T-helper 22 cell (primary cell): ENCODE measurements at places on chromosomes 11 and 22.

GRCh38 chr22:20000246-20001081, 16.2 kb downstream of the ARVCF start:
- DNase-seq = no peak

GRCh38 chr11:69912161-69912910, 93.1 kb upstream of the FGF3 start:
- no peak for DNase-seq

DNA sequence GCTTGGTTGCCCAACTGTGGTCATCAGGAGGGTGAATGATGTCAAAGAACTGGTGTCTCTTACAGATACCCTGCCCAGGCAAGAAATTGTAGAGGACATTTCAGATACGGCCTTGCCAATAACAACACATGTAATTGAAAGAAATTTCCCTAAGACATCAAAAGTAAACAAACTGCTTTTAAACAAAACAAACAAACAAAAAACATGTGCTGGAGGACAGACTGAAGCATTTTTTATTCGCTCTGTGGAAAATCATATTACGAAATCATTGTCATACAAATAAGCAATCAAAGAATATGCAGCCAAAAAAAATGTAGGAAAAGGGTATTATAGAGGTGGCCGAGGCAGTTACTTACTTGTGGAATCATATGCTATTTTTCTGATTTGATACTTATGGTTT, 52.1 kb upstream of the MYEOV start:
- DNase-seq = no peak

DNA sequence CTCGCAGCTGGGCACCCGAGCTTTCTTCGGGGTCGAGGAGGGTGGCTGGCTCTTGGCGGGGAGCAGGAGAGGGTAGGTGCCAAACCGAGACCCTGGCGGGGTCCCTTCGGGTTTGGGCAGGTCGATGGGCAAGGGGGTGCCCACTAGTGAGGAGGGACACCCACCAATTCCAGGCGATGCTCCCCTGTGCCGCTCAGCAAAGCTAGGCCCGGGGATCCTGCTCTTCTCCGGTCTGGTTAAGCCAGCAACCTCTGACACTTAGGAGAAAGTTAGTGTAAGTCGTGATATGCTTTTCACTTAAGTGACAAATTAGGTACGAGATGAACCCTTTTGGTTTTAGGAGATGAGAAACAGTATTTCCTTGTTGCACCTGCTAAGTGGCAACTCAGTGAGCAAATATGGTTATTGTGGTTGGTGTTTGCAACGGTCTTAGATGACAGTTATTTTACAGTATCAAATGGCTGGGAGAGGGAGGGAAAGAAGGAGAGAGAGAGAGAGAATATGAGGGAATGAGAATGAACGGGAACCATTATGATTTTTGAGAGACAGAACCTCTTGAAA, 565 bp downstream of the NUCB2 start:
- DNase-seq = no peak
